ENCODE measurements at places on chromosomes 4 and X.

GRCh38 chr4:131764730-131765129 lies 1384.4 kb upstream of the PCDH10 start:
- no peak for DNase-seq

GRCh38 chr4:100357542-100357941 lies 160.3 kb downstream of the EMCN start:
- no peak for DNase-seq

DNA sequence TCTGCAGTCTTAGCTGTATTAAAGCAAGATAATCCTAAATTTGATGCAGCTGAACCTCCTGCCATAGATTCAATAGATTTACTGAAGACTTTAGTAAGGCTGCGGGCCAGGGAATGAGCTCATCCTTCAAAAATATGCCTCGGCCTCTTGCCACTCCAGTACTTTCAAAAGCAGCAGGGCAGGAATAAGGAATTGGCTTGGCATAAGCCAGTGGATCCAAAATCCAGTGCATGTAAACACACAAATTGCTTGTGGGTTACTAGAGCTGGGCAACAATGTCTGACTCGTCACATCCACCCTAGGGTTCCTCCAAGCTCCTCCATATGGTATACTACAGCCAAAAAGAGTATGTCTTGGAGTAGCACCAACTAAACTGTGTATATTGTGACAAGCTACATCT lies 165.0 kb downstream of the AMELX start:
- no peak for DNase-seq

DNA sequence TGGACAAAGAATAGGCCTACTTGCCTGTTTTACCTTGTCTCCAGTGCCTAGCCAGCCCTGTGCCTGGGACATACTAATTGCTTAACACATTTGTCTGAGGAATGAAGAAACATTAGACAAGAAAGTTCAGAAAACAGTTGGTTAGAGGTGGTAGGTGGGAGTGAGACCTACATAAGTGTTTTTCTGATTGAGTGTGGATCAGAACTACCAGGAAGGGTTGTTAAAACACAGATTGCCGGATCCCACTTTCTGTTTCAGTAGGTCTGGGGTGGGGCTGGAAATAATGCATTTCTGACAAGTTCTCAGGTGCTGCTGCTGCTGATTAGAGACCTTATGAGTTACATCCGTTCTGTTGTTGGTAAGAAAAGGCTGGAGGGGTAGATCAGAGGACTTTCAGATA lies 5.7 kb upstream of the JADE1 start:
- no peak for DNase-seq

- no peak for DNase-seq
Measured at GRCh38 chrX:53039236-53039635, 9.4 kb upstream of the GPR173 start.

- DNase-seq = no peak
Measured at GRCh38 chr4:604131-604530, 21.2 kb upstream of the PDE6B start.

GRCh38 chrX:53022381-53022780 lies 26.2 kb upstream of the GPR173 start:
- no peak for DNase-seq

DNA sequence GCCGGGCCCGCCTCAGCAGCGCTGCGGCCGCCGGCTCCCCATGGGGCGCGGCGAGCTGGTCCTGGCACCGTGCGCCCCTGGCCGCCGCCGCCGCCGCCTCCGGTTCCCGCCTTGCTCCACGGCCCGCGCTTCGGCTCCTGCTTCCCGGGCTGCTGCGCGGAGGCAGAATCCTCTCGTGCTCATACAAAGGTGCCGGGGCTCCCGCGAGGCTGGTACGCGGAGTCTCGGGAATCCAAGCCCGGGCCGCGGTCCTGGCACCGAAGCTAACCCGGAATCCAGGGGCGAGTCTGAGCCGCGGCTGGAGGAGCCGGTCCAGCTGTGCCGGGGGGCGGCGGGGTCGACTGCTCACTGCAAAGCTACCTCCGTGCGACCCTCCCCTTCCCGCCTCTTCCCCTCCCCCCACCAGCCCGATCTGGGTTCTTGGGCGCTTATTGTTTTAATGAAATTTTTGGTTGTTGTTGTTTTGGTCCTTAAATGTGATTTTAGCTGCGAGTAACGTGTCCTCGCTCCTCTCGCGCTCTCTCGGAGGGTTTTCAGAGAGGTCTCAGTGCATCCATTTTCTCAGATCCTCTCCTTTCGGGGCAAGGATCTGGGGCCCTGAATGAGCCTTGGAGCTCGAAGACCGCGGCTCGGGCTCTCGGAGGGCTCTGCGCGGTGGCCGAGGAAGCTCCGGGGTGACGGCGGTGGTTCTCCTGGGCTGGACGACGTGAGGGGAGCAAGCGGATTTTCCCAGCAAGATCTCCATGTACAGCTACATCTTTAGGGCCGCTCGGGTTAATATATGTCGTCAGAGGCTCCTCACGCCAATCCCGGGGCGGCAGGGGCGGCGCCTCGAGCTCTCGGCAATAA lies at the start of gene HAND2:
TSS of gene HAND2 (minus strand) at position 753 of the 849 bp plus-strand sequence. CDS start 940 bp downstream, outside the sequence.
- DNase-seq = no peak

GRCh38 chr4:89101256-89102161 lies 9.8 kb upstream of the TIGD2 start:
- DNase-seq = no peak

DNA sequence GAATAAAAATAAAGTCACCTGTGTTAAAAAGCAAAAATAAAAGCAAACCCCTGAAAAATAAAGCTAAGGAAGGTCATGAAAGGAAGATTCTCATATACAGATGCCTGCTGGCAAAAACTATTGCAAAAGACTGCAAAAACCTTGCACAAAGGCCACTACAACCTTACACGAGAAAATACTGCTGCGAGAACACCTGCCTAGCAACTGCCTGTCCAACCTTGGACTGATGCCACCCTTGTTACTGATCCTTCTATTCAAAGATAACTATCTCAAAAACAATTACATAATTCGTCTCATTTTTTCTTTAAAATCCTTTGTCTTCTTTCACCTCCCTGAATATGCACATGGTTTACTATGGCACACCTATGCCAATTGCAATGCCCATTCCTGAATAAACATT lies 49.6 kb downstream of the SLC2A9 start:
- no peak for DNase-seq

DNA sequence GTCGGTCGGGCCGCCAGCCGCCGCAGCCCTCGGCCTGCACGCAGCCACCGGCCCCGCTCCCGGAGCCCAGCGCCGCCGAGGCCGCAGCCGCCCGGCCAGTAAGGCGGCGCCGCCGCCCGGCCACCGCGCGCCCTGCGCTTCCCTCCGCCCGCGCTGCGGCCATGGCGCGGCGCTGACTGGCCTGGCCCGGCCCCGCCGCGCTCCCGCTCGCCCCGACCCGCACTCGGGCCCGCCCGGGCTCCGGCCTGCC lies 213 bp downstream of the NFKB1 start:
- DNase-seq = no peak

DNA sequence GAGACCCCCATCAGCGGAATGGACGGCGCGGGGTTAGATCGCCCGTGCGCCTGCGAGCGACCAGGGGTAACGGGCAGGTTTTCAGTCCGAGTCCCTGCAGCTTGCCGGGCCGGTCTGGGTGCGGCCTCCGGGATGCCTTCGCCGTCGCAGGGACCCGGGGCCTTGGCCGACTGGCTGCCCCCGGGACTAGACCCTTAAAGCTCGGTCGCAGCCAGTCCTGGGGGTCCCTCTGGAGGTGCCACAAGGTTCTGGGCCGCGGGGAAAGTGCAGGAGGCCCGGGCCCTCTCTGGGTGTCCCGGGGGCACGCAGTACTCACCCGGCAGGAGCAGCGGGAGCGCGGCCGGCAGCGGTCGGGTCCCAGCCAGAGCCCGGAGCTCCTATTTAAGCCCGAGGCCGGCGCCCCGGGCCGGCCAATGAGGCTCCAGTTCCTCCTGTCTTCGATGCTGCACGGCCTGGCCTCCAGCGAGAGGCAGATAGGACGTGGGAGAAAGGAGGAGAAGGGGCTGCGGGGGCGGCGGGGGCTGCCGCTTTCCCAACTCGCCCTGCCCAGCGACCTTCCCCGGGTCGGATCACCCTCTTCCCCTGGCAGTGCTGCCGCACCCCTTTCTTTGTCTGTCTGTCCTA lies at the start of gene SPON2:
TSS of gene SPON2 (minus strand) at position 356 of the 624 bp plus-strand sequence.
- no peak for DNase-seq

GRCh38 chrX:28158019-28158777 lies 176.9 kb upstream of the DCAF8L1 start:
- DNase-seq = no peak

DNA sequence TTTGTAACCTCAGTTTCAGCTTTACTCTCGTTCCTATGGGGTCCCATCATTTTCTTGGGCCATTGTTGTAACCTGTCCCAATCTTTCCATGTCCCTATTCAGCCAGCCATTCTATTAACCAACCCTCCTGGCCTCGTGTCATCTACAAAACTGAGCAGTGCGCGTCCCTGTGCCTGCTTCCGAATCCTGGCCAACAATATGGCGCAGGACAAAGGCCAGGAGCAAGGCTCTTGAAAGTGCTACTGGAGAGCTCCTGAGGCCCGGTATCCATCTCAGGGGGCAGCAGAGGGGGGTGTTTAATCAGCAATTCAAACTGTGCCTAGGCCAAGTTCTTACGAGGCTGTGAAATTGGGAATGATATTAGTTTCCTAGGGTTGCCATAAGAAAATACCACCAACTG lies 41.2 kb upstream of the APLN start:
- DNase-seq = no peak

- DNase-seq = no peak
Measured at GRCh38 chr4:149264093-149264733, 551.4 kb downstream of the IQCM start.

- DNase-seq = no peak
Measured at GRCh38 chr4:41215155-41215554, 813 bp upstream of the APBB2 start.
